ENCODE measurements at places on chromosomes 6 and 20.

DNA sequence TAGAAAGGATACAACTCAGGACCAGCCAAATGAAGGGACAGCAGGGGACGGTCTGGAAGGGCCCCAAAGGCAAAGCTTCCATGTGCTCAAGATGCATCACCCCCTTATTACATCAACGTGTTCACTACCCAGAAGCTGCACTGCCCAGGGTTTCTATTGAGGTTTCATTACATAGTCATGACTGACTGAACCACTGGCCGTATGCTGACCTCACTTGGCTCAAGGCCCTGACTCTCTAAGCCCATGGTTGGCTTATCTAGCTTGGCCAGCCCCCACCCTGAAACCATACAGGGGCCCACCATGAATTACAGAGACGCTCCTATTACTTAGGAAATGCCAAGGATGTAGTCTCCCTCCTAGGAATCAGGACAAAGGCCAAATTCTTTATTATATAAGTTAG is 179.4 kb downstream of the FOXC1 start:
- DNase-seq = peak; percentile 70

DNA sequence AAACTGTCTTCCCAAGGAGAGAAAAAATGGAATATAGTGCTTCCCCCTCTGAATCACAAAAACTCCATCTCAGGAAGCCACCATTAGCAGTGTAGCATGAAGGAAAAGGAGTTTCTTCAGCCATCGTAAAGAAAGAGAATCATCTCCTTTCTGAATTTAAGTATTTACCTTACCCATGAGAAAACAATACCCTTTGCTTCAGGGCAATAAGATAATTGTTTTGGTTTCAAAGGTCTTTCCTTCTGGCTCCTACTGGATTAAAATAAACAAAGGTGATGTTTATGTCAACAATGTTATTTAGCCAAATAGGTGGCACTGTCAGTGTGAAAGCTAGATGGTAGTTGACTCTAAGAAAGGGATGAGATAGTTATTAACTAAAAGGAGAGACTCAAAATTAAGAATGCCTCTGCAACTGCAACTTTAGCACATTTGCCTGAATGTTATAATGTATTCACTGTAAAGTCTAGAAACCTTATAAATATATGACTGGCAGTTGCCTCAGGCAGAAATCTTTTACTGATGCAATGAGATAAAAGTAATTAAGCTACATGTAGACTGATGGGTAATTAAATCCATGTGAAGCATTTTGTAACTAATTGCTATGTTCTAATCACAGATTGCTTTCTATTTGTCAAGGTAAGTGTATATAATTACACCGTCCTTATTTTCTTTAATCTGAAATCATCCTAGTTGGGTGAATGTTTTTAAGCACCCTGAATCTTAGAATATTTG is 399.0 kb downstream of the CDKAL1 start:
- DNase-seq = no peak

DNA sequence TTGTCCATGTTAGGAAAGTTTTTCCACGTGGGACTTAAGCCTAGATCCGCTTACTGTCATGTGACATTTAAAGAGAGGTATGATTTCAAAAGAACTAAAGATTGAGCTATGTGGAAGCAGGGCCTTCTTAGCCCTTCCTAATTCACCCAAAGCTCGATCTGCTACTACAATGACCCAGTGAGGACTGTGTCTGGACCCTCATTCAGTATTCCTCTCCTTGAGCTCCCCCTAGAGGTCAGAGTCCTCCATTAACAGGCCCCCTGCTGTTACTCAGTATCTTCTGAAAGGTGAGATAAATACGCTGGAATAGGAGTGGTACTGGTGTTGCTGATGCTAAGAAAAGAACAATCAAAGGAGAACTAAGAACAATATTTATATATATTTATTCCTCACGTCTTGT is 414.0 kb downstream of the GJA1 start:
- peak; percentile 79 for DNase-seq

DNA sequence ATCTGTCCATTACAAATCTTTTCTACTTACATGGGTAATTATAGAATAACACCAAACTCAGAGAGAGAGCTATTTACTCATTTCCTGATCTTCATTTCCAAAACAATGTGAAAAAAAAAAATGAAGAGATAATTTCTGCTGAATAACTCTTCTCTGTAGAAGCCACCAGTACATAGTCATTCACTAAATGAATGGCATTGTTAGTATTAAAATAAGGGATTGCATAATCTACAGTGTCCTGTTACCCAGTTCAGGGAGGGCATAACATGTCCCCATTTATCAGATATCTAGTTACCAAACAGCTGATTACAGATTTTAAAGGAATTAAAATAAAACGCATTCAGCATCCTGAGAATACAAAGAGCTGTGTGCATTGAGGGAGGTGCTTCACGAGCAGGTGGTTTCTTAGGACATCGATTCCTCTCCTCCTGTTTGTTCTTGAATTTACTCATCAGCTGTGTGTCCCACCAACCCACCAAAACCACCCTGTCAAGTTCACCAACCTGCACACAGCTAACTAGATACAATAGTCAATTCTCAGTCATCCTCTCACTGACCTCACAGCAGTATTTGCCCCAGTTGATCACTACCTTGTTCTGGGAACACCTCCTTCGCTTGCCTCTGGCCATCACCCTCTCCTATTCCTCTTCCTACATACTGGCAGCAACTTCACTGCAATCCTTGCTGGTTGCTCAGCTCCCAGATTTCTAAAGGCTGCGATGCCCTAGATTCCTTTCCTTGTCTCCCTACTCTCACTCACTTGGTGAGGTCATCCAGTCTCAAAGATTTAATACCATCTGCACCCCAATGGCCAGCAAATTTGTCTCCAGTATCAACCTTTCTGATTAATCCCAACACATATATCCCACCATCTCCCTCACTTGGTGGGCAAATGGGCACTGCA is 18.7 kb downstream of the CNKSR3 start:
- DNase-seq = no peak

- peak; percentile 16 for DNase-seq
Measured at GRCh38 chr20:40991181-40991889, 37.3 kb upstream of the TOP1 start.

GRCh38 chr6:105432797-105433196 is 29.9 kb upstream of the PREP start:
- peak; percentile 94 for DNase-seq

- no peak for DNase-seq
Measured at GRCh38 chr6:121338366-121338765, 4.1 kb upstream of the TBC1D32 start.

DNA sequence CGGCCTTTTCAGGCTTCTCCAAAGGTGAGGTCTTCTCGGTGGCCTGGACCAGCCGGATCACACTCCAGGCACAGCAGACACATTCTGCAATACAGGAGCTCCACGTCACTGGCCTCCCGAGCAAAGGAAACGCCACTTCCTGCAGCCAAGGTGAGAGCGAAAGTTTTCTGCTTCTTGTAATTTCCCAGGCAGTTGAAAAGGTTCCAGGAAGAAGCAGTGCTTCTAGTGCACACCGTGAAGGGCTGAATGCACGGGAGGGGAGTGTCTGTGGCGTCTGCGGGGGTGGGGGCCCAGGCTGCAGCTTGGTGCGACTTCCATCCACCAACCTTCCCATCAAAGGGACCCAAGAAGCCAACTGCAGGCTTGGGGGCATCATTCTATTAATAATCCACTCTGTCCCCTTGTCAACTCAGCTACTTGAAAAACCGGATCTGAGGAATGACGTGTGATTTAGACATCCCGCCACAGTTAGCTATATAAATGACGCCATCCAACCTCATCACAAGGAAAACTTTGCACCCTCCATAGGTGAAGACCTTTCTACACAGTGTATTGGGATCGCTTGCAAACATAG is 61.1 kb downstream of the NFATC2 start:
- DNase-seq = no peak

DNA sequence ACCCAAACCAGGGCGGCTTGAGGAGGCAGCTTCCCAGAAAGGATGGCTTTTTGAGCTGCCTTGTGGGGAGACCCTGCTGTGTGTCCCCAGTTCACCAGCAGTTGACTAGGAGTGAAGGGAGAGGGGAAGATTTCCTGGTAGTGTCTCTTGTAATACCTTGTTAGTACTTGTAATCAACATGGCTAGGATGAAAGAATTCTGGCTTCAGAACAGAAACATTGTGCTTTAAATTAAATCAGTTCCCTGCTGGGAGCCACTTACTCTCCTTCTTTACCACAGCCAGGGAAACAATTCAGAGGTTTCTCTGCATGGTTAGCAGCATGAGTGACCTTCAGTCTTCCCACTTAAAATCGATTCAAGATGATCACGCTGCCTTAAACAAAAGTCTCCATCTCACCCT is 525.4 kb upstream of the ID4 start:
- DNase-seq = peak; percentile 18

DNA sequence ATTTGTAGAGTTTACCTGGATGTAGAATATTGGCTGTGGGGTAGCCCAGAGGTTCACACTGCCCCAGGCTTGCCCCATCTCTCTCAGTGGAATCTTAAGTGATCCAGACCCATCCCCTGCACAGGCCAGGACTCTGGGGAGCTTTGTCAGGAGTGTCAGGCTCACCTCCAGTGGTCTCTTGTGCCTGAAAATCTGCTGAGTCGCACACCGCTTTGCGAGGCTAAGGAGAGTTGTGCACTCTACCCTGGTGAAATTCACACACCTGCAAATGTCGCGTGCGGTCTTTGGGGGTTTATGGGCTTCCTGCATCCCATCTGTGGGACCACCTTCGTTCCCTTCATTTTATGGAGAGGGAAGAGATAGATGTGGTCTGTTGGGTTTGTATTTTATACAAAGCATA is 63.6 kb upstream of the KIF25 start:
- no peak for DNase-seq

DNA sequence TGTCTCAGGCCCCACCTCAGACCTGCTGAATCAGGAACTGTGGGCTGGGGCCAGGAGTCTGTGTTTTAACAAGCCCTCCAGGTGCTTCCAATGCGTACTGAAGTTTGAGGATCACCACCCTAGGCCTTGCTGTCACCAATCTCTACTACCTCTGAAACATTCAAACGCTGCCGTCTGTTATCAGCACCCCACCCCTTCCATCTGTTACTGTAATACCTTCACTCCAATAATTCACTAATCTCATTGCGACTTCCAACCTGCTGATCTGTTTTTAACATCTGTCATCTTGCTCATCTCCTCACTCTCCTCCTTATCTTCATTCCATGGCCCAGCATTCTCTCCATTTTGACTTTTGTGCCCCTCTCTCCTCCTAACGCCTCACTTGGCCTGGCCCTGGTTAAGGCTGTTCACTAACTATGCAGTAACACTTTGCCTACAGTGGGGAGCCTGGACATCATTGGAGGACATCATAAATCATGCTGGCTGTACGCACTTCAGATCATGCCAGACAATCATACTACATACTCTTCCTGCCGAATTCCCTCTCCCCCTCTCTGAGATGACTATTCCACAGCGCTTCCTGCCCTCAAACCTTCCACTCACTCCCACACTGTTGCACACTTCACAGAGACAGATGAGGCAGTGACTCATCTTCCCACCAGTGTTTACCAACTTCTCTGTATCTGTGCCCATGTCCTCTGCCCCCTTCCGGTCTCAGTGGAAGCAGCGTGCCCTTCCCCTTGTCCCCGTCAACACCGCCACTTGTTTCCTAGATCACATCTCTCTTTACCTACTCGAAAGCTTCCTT is 3.0 kb upstream of the GUCA1B start:
- peak; percentile 63 for DNase-seq

GRCh38 chr6:30321692-30322388 is 4.9 kb upstream of the TRIM39 start:
- DNase-seq = peak; percentile 56

- DNase-seq = no peak
Measured at GRCh38 chr6:30885481-30885998, 1.2 kb downstream of the DDR1 start.

DNA sequence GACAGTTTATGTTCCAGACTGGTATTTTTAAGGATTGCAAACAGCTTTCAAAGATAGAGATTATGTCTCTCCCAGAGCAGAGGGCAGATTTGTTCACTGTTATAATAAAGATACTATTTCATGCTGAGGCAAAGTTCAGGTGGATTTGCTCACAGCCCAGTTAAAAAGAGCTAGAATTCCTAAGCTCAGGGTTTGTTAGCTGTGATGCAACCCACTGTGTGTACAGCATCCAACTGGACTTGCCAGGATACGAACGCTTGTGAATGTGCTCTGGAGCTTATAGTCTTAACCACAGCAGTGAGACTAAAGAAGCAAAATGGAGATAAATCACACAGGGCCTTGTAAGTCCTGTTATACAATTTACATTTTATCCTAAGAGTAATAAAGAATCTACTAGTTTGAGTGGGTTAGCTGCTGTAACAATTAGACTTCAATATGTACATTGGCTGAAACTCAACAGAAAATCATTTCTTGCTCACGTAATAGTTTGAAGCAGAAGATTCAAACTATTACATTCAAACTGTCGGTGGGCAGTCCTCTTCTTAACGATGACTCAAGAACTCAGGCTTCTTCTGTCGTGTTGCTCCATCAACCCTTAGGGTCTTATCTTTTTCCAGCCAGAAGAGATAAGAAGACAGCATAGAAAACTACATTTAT is 204.0 kb upstream of the PLN start:
- DNase-seq = no peak

- DNase-seq = peak; percentile 84
Measured at GRCh38 chr6:4369616-4370015, 234.2 kb upstream of the ECI2 start.

GRCh38 chr20:1702328-1702727 is 44.7 kb upstream of the SIRPG start:
- no peak for DNase-seq

- DNase-seq = no peak
Measured at GRCh38 chr6:25457516-25457915, 178.3 kb downstream of the CARMIL1 start.

DNA sequence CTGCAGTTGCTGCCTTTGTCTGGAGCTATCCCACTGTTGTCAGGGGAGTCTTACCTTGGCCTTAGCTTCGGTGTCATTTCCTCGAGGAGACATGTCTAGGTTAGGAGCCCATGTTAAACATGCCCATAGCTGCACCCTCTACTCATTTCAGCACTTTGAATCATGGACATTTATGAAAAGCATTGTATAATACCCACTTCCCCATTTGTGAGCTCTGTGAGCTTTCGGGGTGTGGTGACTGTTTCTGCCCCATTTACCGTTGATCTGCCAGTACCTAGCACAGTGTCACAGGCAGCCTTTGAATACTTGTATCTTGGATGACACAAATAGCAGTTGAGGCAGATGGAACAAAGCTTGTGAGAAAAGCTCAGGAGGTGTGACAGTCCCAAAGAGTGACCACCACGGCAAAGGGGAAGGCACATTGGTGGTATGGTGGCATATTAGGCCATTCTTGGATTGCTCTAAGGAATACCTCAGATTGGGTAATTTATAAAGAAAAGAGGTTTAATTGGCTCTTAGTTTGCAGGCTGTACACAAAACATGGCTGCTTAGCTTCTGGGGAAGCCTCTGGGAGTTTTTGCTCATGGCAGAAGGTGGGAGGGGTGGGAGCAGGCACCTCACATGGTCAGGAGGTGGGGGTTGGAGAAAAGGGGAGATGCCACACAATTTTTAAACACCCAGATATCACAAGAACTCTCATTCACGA is 42.0 kb downstream of the JARID2 start:
- DNase-seq = no peak

GRCh38 chr6:170253910-170254269 is 37.0 kb downstream of the DLL1 start:
- DNase-seq = no peak

GRCh38 chr6:35050757-35051330 is 90.3 kb downstream of the TCP11 start:
- DNase-seq = no peak
